ENCODE measurements at places on chromosomes 1 and 21.

- peaks cover 14% of the 10 kb centered on the region for H3K36me3 ChIP-seq
- peak; percentile 66 for DNase-seq
- peaks cover 6% of the 10 kb centered on the region for H3K4me1 ChIP-seq
These were observed 32.5 kb downstream of the LRRC3 start for GRCh38 chr21:44487831-44488230.

DNA sequence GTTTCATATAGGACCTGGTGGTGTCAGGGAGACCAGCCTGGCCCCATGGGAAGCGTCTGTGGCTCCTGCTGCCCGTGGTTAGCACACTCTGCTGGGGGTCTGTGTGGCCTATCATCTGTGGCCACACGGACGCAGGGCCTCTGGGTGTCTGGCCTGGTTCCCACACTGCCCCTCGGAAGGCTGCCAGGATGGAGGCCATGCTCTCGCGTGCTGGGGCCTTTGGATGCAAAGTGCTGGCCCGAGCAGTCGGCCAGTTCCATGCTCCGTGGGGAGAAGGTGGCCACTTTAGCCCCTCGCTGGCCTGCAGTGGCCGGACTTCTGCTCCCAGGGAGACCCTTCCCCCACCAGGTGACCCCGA is 20.8 kb upstream of the LRRC3 start:
- DNase-seq = no peak
- no peak overlapping the region for H3K27ac ChIP-seq
- no peaks in the 10 kb centered on the region for H3K4me1 ChIP-seq
- no peaks in the 10 kb centered on the region for H3K27me3 ChIP-seq
- H3K4me3 ChIP-seq = no peak overlapping the region
- H3K36me3 ChIP-seq = peaks cover 5% of the 10 kb centered on the region

GRCh38 chr1:201561601-201562000 is 22.7 kb downstream of the NAV1 start:
- H3K27ac ChIP-seq = no peak overlapping the region
- H3K4me1 ChIP-seq = peaks cover 3% of the 10 kb centered on the region
- H3K36me3 ChIP-seq = no peaks in the 10 kb centered on the region
- no peak for DNase-seq
- H3K4me3 ChIP-seq = no peak overlapping the region

GRCh38 chr1:147167365-147167764 is 4.9 kb downstream of the PRKAB2 start:
- peaks cover 16% of the 10 kb centered on the region for H3K4me1 ChIP-seq
- no peak overlapping the region for H3K27ac ChIP-seq
- DNase-seq = no peak
- H3K4me3 ChIP-seq = no peak overlapping the region

- no peaks in the 10 kb centered on the region for H3K27me3 ChIP-seq
- no peak overlapping the region for H3K27ac ChIP-seq
- DNase-seq = no peak
- no peak overlapping the region for H3K4me3 ChIP-seq
These were observed 42.1 kb upstream of the S1PR1 start for GRCh38 chr1:101194746-101195145.

DNA sequence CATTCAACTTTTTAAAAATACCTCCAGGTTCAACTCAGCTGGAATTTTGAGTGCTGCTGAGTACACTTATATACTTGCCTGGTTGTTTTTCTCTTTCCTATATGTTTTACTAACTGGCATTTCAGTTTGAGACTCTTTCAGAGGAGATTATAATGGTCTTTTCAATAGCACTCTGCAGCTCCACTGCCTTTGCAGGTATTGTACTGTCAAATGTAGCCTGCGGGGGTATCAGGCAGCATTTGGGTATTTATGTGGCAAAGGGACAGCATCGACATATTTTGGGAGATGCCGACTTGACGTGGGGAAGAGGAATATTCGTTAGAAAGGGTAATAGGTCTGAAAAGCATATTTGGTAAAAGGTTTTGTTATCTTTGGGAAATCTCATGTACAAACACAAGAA is 11.1 kb upstream of the TGFBR3 start:
- peaks cover 15% of the 10 kb centered on the region for H3K4me1 ChIP-seq
- H3K27ac ChIP-seq = no peak overlapping the region
- no peak overlapping the region for H3K4me3 ChIP-seq
- peaks cover 3% of the 10 kb centered on the region for H3K36me3 ChIP-seq
- DNase-seq = no peak

DNA sequence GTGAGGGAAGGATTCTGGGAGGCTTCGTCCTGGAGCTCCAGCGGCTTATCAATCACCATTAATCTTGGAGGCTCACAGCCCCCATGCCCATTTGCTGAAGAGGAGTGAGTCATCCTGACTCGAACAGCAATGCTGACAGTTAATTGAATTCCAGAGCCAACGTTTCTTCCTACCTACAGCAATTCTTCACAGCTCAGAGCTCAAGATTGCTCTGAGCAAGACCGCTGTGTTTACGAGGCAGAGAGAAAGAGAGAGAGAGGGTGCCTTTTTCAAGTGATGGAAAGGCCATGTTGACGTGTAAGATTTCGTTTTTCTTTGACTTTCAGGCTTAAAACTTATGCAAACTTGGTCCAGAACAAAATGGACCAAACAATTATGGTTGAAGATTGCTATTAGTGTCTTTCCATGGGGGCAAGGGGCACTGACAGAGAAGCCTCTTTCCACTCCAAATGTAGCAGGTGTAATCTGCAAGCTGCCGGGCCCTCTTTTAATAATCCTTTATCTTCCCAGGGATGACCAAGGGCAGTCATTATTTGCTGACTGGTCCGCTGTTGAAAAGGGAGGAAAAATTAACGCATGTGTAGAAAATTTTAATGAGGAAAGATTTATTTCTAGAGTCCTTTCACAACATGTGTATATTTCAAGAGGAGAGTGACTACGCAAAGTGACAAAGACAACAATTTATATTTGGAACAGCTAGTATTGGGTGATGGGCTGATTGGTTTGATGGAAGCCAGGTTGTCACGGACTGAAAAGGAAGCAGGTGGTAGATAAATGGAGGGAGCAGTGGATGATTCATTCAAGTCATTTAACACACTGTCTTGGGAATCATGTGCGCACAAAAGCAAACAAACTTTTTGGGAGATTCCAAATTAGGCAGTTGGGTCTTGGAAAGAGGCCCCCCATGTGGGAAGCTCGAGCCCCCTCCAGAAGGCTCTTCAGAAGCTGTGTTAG is 136.1 kb upstream of the IRF2BP2 start:
- H3K4me3 ChIP-seq = no peak overlapping the region
- H3K27ac ChIP-seq = no peak overlapping the region
- no peak for DNase-seq
- H3K36me3 ChIP-seq = no peaks in the 10 kb centered on the region
- peaks cover 7% of the 10 kb centered on the region for H3K27me3 ChIP-seq
- no peaks in the 10 kb centered on the region for H3K4me1 ChIP-seq

DNA sequence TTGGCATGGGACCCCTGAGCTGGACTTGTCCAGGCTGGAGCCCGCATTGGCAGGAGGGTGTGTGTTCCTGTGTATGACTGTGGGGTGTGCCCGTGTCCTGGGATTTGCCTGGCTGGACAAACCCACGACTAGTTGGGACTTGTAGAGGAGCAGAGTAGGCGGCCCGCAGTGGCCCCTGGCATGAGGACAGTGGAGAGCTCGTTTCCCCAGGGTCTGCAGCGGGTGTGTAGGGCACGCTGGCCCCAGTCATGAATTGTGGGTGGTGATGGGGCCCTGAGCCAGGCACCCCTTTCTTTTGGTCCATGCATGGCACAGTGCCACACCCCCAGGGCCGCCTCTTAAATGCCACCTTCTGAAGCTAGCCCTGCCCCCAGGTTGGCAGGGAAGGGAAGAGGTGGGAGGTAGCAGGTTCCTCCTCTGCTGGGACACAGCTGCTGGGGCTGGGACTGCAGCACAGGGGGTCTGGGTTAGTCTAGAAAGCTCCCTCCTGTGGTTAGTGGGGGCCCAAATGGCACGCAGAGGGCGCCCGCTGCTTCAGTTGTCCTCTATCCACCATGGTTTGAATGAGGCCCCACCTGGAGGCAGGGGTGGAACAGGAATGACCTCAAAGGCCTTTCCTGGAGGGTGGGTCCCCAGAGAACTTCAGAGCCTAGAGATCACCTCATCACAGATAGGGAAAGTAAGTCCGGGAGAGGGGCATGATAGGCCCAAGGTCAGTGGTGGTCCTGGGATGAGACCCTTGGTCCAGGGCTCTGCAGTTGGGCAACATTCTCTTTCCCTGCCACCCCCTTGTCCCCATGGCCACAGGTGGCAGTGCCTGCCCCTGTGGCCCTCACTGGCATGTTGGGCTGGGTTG is 4.1 kb downstream of the CROCC start:
- no peaks in the 10 kb centered on the region for H3K36me3 ChIP-seq
- DNase-seq = no peak
- H3K27me3 ChIP-seq = no peaks in the 10 kb centered on the region
- no peak overlapping the region for H3K4me3 ChIP-seq
- no peak overlapping the region for H3K27ac ChIP-seq
- peaks cover 19% of the 10 kb centered on the region for H3K4me1 ChIP-seq

GRCh38 chr1:14009582-14009981 is 309.6 kb downstream of the PRDM2 start:
- peaks cover 3% of the 10 kb centered on the region for H3K27me3 ChIP-seq
- no peak overlapping the region for H3K27ac ChIP-seq
- no peaks in the 10 kb centered on the region for H3K4me1 ChIP-seq

DNA sequence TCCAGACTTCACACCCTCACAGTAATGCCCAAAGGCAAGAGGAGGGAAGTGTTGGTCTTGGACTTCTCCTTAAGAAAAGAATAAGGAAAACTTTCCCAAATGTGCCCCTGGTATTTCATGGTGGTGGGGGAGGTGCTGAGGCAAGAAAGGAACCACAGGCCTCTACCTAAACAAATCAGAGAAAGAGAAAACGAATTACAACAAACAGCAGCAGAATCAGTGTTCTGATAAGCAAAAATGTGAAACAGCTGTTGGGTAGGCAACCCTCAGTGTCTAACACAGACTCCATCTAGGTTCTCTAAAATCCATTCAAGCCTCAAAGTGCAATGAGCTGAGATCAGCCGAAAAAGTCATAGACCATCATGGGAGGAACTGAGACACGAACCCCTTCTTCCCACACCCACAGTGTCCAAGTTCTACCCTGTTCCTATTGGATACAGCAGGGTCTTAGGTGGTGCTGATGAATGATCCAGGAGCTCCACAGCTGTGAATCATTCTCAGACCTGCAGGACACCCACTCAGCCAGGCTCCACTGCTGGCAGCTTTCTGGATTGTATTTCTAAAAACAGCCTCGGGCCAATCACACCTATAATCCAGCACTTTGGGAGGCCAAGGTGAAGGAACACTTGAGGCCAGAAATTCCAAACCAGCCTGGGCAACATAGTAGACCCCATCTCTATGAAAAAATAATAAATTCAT is 149.1 kb downstream of the PLPP3 start:
- H3K4me1 ChIP-seq = no peaks in the 10 kb centered on the region
- H3K27me3 ChIP-seq = no peaks in the 10 kb centered on the region
- no peak for DNase-seq
- H3K36me3 ChIP-seq = no peaks in the 10 kb centered on the region
- no peak overlapping the region for H3K27ac ChIP-seq

- no peaks in the 10 kb centered on the region for H3K36me3 ChIP-seq
- DNase-seq = no peak
- no peak overlapping the region for H3K27ac ChIP-seq
- H3K4me3 ChIP-seq = no peak overlapping the region
- no peaks in the 10 kb centered on the region for H3K4me1 ChIP-seq
These were observed 113.1 kb upstream of the FGGY start for GRCh38 chr1:59183749-59184317.

- H3K27ac ChIP-seq = no peak overlapping the region
- no peaks in the 10 kb centered on the region for H3K27me3 ChIP-seq
- no peak for DNase-seq
- no peaks in the 10 kb centered on the region for H3K4me1 ChIP-seq
These were observed 1609.6 kb upstream of the B3GALT2 start for GRCh38 chr1:194795917-194796593.

GRCh38 chr1:54199151-54199764 is 572 bp downstream of the CYB5RL start:
- peaks cover 4% of the 10 kb centered on the region for H3K36me3 ChIP-seq
- H3K27ac ChIP-seq = peak overlapping the region; percentile 83
- H3K4me3 ChIP-seq = peak overlapping the region; percentile 92
- no peaks in the 10 kb centered on the region for H3K27me3 ChIP-seq

GRCh38 chr1:212737559-212737958 is 37.9 kb upstream of the BATF3 start:
- no peak for DNase-seq
- H3K4me1 ChIP-seq = peaks cover 42% of the 10 kb centered on the region
- no peaks in the 10 kb centered on the region for H3K27me3 ChIP-seq
- H3K27ac ChIP-seq = peak overlapping the region; percentile 79
- peaks cover 47% of the 10 kb centered on the region for H3K36me3 ChIP-seq
- no peak overlapping the region for H3K4me3 ChIP-seq

DNA sequence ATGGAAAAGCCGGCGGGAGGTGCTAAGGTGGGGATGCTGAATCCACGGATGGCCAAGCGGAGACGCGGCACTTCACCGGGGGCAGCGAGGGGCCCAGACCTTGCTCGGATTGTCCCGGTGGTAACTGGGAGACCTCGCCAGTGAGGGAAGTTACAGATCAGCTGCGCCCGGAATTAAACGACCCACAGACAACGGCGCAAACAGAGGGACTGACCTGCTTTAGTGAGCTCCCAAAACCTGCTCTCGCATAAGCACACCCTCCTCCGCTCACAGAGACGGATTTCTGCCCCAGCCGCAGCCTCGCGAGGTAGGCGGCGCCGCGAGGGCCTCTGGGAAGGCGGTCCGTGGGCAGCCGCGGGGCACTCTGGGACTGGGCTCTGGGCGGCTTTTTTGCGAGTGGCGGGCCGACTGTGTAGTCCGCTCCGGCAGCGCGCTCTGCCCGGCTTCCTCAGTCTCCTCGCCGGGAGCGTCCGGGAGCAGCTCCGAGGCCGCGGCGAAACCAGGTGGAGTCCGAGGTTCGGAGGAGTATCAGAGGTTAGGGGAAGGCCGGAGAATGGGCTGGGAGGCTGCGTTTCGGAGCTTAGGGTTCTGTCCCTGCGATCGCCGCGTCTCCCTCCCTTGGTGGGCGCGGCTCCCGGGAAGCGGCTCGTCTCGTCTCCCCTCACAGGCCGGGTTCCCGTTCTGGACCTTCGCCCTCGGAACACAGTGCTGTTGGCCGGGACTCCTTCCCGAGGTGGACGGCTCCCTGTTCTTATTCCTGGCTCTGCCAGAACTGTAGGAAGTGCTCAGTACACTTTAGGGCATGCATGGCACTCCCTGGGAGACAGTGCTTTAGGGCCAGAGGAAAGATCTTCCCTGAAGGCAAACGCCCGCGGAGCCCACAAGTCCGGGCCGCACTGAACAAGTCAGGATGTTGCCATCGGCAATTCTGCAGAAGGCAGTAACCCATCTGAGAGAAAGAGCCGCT is at the start of gene EXO5:
Gene EXO5, plus strand, starts transcription at position 393 of the 967 bp plus-strand sequence. CDS start 5,778 bp downstream, outside the sequence.
- peaks cover 19% of the 10 kb centered on the region for H3K4me1 ChIP-seq
- peak; percentile 91 for DNase-seq
- H3K27me3 ChIP-seq = no peaks in the 10 kb centered on the region
- H3K27ac ChIP-seq = peak within 1 kb of the TSS; percentile 87
- peaks cover 61% of the 10 kb centered on the region for H3K36me3 ChIP-seq
- peak within 1 kb of the TSS; percentile 83 for H3K4me3 ChIP-seq

DNA sequence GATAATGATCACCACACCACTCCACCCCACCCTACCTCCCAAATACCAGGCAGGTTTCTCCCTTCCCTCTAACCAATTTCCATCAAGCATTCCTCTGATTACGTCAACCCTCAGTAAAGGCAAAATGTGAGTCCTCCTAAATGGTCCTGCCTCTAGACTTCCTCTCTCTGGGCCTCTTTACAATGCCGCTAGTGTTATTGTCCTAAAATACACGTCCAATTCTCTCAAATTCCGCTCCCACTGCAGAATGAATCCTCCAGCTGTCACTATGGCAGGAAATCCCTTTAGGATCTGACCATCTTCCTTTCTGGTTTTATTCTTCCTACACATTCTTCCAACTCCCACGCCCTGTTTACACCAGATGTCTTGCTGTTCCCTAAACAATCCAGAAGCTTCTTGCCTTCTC is 68.7 kb downstream of the DEGS1 start:
- peaks cover 14% of the 10 kb centered on the region for H3K36me3 ChIP-seq
- H3K4me3 ChIP-seq = no peak overlapping the region
- H3K27me3 ChIP-seq = no peaks in the 10 kb centered on the region
- H3K27ac ChIP-seq = peak overlapping the region; percentile 5
